ENCODE measurements at places on chromosomes 1 and 21. TPM values are rescaled to one million over a fixed set of nuclear protein-coding genes. Genes with fewer than 3 reads are reported as not detected.

PEX19 gene
- total RNA-seq, result 37.8 TPM

S100A11 gene
- 29.1 TPM for total RNA-seq

CRNN gene
- total RNA-seq, result under 0.01 TPM

GPR137B gene
- 15.2 TPM for total RNA-seq

RCC1 gene
- 24.3 TPM for total RNA-seq

ZZZ3 gene
- total RNA-seq, result 61.7 TPM

ASAP3 gene
- 95.2 TPM for total RNA-seq

TMCC2 gene
- total RNA-seq, result 3.0 TPM

FOXO6 gene
- total RNA-seq, result not detected

MSH4 gene
- 0.52 TPM for total RNA-seq

GRHL3 gene
- total RNA-seq, result not detected

RABGGTB gene
- 50.3 TPM for total RNA-seq

RAP1A gene
- 14.2 TPM for total RNA-seq

ASCL5 gene
- not detected for total RNA-seq

RNU1-2 gene
- total RNA-seq, result 10,807 TPM

LCE2A gene
- not detected for total RNA-seq

MEF2D gene
- 4.5 TPM for total RNA-seq

GRIK3 gene
- not detected for total RNA-seq

OR10Z1 gene
- total RNA-seq, result not detected

TMEM59 gene
- 527 TPM for total RNA-seq

PEAR1 gene
- 0.09 TPM for total RNA-seq

HRNR gene
- not detected for total RNA-seq

S100B gene
- total RNA-seq, result not detected

KAZN gene
- total RNA-seq, result 3.8 TPM

S100A9 gene
- total RNA-seq, result 2.5 TPM

SH3D21 gene
- total RNA-seq, result 1.5 TPM

LRRC3 gene
- total RNA-seq, result under 0.01 TPM

KPRP gene
- not detected for total RNA-seq

GJB3 gene
- 0.16 TPM for total RNA-seq

TNNT2 gene
- total RNA-seq, result not detected

EPHA2 gene
- 7.9 TPM for total RNA-seq

SELL gene
- 0.09 TPM for total RNA-seq

TINAGL1 gene
- 2.4 TPM for total RNA-seq

SPRR5 gene
- not detected for total RNA-seq

CLEC20A gene
- total RNA-seq, result not detected

KDM1A gene
- 88.2 TPM for total RNA-seq

RRP1B gene
- total RNA-seq, result 11.8 TPM

FCAMR gene
- under 0.01 TPM for total RNA-seq

UHMK1 gene
- total RNA-seq, result 43.5 TPM

C1orf105 gene
- not detected for total RNA-seq

LEFTY1 gene
- total RNA-seq, result not detected

OR2T29 gene
- total RNA-seq, result not detected

UBL4B gene
- 0.09 TPM for total RNA-seq

OR6F1 gene
- not detected for total RNA-seq

MYBPH gene
- total RNA-seq, result 0.26 TPM

All from bronchial smooth muscle cell (primary cell).